Right renal pelvis (tissue), 4 donors: ENCODE measurements at places on chromosomes 4 and X.

DNA sequence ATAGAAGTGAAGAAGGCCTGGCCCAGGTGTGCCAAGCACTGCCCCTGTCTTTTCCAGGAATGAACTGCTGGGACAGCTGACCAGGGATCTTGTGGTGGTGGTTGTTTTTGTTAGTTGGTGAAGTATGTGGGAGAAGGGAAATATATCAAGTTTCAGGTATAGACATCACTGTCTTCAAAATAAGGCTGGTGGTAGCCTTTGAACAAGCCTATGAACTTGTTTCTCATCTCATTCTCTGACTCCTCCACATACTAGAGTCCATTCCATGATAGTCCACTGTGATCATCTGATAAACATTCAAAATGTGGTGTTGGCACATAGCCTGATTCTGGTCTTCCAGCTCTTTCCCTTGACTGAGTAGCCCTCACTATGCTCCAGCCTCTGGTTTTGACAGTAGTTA, 303.7 kb downstream of the CAMK2D start:
- DNase-seq = no peak

GRCh38 chrX:74551934-74552333, 62.5 kb downstream of the RLIM start:
- DNase-seq = no peak

DNA sequence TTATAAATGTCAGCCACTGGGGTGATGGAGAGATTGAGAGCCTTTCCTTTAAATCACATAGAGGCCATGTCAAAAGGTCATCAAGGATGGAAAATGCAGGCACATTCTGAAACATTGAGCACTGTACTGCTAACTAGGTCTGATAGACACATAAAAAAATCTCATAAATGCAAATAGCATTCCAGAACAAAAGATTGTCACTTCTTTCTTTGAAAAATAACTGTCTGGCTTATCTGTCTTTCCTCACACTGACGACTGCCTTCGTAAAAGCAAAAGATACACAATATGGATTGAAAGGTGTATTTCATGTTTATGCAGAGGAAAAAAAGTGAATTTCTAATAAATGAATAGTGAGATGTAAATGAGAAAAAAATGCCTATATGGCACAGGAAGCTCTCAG, 59.9 kb downstream of the PABPC4L start:
- no peak for DNase-seq

- no peak for DNase-seq
Measured at GRCh38 chrX:30196322-30196721, 19.0 kb upstream of the MAGEB2 start.

DNA sequence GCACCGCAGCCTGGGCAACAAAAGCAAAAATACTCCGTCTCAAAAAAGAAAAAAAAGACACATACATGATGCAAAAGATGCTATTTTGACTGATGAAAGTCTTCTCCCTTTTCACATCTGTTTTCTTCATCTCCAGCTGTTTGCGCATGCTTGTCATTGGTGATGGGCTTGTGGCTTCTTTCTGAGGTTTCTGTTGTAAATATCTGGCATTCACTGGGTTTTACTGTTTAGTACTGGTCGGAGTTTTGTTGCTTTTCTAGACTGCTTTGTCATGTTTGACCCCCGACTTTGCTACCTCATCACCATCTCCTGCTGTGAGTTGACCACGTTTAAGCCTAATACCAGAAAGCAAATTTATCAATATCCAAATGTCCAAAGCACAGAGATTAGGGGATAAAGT, 34.4 kb downstream of the PTCHD1 start:
- DNase-seq = no peak
